ENCODE measurements at places on chromosomes 1 and 21.

DNA sequence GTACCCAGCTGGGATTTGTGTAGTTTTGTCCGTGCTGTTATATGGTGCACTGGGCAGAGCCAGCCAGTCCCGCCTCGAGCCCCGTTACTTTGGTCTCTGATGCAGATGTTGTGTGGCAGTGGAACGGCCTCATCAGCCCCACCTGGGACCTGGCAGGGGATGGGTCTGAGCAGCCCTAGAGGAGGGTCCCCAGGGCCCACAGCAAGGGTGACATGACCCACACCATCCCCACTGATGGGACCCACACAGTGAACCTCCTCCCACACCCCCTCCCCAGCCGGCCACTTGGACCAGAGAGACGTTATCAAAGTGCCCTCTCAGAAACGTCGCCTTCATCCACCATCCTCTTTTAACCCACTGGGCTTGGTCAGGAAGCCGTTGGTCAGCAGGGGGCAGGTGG is 42.0 kb upstream of the PCBP3 start:
- DNase-seq: no peak

DNA sequence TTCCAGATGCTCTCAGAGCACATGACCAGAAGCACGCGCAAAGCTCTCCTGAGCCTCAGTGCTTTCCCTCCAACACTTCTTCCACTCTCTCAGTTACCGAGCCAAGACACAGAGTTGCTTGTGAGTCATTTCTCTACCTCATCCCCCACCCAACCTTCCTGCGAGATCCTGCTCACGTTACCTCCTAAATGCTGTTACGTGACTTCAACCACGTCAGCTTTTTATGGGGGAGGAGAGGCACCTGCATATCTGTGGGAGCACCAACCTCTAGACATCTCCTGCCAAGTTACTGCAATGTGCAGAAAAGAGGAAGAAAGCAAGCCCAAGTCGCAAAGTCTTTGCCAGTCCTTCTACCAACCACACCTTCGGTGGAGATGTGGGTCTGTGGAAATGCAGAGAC is 27.2 kb upstream of the ERG start:
- DNase-seq: no peak

DNA sequence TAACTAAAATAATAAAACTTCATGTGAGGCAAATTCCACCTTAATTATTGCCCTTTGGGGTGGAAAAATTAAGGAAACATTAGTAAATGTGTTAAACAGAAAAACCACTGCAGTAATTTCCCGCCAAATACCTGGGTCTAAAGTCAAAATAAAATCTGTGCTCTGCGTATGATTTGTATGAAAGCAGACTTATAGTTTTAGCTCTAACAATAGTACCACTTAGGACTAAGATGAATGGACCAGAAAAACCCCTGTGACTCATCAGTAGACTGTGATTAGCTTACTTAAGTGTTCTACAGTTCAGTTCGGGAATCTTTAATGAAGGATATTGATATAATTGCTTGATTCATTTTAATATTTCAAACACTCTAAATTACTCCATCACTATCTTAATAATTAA is 23.3 kb upstream of the C1orf105 start:
- DNase-seq: no peak

GRCh38 chr1:86445919-86446318 is 21.9 kb downstream of the CLCA2 start:
- DNase-seq: no peak

DNA sequence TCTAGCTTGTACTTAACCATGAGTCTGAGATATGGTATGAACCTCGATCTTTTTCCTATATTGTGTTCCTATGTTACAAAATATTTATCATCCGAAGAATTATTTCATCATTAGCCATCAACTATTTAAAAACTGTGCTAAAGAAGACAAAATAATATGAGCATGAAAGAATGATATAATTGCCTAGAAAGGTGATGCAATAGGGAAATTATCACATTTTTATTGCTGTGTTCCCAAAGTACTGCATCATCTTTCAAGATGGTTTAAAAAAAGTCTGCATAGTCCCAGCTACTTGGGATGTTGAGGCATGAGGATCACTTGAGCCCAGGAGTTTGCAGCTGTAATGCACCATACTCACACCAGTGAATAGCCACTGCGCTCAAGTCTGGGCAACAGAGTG is 126.7 kb downstream of the APP start:
- no peak for DNase-seq

DNA sequence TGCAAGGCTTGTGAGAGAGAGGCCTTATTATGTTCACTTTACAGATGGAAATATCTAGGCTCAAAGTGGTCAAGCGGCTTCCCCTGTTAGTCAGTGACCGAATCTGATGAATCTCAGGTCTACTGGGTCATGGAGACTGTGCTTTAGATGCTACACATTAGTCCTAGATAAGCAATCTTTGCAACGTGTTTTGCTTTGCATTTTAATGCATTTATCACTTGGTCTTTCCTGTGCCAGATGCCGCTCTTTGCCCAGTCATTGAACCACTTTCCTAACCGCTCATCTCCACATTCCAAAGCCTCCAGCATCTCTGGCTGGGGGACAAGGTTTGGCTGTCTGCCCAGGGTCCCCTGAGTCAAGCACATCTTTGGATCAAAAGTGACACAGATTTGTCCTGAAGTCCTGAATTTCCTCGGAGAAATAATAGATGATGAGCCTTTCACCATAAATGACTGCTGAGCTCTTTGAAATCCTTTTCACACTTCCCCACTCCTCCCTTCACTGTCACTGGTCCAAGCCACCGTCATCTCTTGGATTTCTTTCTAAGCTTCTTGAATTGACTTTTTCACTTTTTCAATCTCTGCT is 96.0 kb upstream of the USP24 start:
- no peak for DNase-seq

DNA sequence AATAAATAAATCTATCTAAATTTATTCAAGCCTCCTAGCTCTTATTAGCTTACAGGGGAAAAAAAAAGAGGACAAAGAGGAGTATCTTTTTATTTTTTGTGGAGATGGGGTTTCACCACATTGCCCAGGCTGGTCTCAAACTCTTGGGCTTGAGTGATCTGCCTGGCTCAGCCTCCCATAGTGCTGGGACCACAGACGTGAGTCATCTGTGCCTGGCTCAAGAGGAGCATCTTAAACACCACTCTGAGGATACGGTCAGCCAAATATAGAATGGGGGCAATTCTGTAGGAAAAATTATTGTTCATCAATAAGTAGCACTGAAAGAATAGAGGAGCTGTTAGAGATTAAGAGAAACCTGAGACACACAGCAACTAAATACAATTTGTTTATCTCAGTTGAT is 24.1 kb downstream of the SLC45A3 start:
- DNase-seq: no peak

Data from iPS DF 6.9 (cell line).